ENCODE measurements at places on chromosomes 3 and 15.

- DNase-seq = no peak
Measured at GRCh38 chr3:64992530-64993285, 304.9 kb upstream of the ADAMTS9 start.

DNA sequence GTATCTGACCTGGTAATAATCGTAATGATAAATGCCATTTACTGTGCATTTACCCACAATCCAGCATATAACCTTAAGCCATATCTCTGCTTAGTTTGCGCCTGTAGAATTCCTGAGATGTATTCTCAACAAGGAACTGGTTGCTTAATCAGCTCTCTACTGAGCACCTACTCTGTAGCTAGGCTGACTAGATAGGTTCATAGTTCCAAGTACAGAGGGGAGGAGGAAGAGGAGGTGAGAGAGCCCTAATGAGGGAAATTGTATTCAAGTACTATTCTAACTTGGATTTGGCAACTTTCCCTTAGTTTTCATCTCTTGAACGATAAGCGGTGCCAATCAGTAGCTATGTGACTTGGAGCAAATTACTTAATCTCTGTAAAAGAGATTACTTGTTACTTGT, 5.6 kb upstream of the AKAP13 start:
- DNase-seq = no peak

- no peak for DNase-seq
Measured at GRCh38 chr15:68353421-68354135, 76.0 kb downstream of the FEM1B start.

DNA sequence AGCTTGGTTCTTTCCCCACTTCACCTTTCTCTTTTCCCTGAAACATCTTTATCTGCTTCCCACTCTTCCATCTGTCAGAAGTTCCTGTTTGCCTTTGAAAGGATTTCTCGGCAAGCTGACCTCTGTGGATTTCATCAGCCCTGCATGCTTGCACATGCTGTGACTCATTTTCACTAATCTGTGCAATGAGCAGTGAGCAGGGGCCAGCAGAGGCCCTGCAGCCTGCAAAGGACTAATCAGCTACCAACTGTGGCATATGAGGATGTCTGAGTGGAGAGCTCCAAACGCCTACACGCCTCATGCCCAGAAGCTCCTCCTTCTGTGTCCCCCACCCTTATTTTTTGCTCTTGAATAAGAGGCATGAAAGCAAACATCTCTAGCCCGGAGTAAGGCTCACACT, 333.0 kb upstream of the SEMA6D start:
- DNase-seq = no peak

GRCh38 chr15:79094611-79095021, 4.0 kb upstream of the RASGRF1 start:
- DNase-seq = no peak

DNA sequence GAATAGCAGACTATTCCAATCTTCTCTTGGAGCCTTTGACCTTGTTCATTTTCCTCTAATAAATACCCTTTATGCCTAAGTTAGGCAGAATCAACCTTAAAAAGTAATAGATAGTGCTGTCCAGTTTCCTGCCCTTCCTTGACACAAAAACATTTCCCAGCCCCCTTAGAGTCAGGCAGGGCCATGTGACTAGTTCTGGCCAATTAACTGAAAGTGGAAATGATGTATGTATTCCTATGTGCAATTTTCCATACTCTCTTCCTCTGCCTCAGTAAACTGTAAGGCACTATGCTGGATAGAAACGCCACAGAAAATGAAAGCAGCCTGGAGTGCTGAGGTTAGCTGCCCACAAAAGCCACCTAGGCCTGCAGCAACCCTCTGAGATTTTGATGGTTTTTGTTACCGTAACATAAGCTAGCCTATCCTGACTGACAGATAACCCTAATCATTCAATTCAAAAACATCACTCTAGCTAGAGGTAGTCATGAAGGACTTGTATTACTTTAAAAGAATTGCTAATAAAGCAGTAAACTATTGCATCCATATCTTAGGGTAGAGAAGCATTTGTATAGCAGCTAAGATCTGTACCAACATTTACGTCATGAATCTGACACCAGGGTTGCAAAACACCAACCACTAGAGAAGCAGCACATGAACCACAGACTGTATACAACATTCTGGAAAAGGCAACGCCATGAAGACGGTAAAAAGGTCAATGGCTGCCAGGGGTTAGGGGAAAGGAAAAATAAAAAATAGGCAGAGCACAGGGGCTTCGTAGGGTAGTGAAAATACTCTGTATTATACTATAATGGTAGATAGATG, 112.9 kb downstream of the ULK4 start:
- DNase-seq = no peak
